ENCODE measurements at places on chromosomes 7 and 10.

DNA sequence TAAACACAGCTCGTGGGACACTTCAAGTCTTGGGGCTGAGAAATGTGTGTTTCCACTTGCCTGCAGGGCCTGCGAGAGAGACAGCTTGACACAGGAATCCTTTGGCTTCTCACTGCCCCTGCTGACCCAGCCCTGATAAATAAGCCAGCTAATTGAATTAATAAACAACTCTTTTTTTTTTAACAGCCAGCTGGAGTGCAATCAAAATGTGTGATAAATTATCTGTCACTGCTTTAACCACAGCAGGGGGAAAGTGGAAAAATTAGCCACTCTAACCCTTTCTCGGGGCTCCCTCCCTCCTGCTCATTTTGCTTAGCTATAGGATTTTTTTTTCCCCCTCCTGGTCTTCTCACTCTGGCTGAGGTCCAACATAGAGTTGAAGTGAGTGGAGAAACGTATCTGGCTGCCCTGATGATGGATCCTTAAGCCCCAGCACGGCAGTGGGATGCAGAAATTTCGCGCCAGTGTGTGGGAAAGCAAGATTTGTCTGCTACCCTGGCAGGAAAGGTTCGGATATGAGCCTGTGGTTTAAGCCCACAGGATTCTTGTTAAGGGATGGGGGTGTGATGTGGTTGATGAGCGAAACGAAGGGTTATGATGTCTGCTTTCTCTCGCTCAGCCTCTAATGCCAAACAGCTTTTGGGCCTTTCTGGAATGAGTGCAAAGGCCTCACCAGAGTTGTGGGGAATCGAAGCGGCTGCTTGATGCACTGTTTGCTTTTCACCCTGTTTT, 173.8 kb downstream of the TRIL start:
- DNase-seq, result no peak

DNA sequence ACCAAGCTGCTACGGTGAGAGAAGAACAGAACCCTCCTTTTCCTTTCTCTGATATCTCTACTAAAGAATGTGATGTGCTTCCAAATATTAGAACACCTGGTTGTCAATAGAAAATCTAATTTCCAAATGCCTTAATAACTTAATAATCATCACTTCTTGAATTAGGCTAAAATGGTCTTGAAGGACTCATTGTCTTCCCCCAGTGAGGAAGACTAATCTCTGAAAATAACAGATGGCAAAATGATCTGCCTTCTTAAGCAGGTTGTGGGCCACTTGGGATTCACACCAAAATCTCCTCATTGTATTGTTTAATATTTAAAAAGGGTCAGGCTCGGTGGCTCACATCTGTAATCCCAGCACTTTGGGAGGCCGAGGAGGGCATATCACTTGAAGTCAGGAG, 805.9 kb upstream of the AUTS2 start:
- no peak for DNase-seq

DNA sequence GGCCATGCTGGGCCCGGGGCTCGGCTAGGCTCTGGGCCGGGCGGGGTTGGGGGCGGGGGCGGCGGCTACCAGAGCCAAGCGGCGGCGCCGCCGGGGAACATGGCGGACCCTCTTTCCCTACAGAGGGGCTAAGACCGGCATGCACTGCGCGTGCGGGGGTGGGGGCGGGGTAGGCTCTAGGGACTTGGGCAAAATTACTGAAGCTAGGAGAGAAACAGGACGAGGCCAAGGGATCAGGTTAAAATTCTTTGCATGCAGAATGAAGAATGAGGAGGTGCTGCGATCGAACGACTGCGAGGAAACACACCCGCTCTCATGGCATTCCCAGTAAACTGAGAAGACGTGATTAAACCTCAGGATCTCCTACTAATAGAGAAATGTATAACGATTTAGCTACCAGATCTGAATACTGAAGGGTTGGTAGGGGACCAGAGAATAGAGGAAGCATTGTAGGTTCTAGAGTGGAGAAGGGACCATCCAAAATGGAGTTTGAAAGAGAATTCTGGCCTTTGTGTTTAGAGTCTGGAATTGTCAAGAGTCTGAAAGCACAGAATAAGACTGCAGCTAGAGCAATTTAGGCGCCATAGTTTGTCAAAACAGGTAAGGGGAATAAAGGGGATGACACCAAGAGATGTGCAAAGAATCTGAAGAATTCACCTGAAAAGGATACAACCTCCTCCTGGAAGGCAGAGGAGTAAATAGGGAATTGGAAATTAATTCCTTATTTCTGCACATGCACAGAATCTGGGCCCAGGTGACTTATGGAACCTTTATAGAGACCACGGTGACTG, at the start of gene PPP3CB:
PPP3CB (minus strand) TSS at position 141 of the 791 bp plus-strand sequence; CDS start at position 6, 135 bp downstream.
- DNase-seq, result peak; percentile 87

- DNase-seq, result no peak
These were observed 257.1 kb downstream of the KLF6 start for GRCh38 chr10:3527869-3528268.

DNA sequence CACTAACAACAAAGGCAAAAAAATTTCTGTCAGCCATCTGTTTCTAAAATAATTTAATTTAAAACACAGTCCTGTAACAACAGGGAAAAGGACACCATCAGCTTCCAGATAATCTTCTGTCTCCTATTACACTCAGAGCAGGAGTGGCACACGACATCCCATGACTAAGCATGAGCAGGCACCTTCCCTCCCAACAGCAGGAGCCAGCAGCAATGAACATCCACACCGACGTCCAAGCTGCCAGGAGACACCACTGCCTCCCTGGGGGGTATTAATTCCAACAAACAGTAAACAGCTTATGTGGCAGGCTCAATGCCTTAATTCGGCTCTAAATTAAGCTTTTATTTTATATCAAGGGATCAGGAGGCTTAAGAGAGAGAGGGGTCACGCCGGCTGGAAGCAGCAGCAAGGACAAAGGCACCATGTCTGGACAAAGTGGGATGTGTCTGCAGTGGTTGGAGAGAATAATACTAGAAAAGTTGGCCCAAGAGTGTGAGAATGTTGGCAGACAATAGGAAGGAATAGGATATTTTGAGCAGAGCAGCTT, 45.7 kb downstream of the KIAA1549 start:
- peak; percentile 79 for DNase-seq

DNA sequence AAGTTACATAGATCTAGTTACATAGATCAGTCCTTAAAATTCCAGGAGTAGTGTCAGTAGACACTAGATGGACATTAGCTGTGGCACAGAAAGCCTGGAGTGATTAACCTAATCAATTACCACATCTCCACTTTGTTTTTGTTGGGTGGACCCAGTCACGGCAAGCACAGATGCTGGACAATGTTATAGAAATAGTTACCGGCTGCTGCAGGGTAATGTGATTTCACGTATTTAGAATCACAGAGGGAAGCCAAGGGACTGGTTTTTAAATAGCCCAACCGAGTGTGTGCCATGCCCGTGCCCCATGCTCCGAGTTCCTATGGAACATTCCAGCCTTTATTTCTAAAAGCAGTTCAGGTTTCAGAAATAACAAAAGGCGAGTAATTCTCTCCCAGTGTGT, 2.8 kb downstream of the LGI1 start:
- no peak for DNase-seq

DNA sequence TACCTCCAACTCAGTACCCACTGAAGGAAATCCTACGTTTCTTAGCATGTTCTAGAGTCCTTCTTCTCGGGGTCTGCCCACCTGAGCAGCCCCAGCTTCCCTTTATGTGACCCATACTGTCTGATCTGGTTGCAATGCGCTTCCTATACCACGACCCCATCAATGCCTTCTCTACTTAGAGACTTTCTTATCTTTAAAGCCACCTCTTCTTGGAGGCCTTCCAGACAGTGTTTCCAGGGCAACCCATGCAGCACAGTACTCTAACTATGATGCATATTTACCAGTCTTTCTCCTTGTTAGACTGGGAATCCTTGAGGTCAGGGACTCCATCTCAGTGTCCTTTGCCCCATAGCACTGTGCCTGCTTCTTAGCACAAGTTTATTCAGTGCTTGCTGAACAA, 54.5 kb upstream of the SLF2 start:
- DNase-seq, result no peak

DNA sequence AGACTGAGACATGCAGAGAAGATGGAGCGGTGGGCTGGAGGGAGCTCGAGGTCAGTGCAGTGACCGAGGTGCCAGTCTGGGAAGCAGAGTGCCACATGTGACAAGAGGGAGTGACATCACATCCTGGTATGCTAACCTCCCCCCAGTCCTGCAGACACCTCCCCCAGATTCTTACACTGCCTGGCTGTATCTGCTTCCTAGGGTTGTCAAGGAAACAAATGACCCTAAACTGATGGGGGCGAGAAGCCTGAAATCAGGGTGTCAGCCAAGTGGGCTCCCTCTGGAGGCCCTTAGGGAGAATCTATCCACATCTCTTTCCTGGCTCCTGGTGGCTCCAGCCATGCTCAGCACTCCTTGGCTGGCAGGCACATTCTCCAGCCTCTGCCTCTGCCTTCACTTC, 316.1 kb upstream of the ZMIZ1 start:
- DNase-seq, result no peak

DNA sequence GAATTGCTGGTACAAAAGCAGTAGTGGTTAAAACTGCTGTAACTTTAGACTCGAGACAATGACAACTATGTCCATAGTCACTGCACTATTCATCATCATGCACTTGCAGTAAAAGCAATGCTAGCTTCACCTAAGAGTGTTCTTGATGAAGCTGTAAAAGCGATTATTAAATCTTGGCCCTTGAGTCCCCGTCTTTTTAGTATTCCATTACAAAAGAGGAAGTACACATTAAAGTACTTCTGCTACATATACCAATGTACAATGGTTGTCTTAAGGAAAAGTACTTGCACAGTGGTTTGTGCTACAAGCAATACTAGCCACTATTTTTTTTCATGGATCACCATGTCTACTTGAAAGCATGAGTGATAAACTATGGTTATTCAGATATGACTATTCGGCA, 78.3 kb downstream of the ATAD1 start:
- no peak for DNase-seq

DNA sequence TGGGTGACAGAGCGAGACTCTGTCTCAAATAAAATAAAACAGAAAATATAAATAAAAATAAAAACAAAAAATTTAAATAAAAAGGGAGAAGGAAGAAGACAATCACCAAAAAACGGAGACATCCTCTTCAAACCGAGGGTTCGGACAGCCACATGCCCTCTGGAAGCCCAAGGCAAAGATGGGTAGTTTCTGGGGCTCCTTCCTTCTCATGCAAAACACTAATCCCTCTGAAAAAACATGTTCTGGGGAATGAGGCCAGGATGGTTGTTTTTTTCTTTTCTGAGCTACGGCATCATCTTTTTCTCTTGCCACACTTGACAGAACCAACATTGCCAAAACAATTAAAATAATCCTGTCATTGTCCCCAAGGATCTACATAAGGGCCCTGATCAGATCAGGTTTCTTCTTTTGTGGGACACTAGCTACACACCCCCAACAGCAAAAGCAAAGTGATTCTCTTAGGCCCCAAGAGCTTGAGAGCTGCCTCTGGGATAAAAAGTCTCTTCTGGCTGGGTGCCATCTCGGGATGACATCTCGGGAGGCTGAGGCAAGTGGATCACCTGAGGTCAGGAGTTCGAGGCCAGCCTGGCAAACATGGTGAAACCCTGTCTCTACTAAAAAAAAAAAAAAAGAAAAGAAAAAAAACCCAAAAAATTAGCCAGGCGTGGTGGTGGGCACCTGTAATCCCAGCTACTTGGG, 14.2 kb upstream of the POR start:
- no peak for DNase-seq

- DNase-seq, result no peak
These were observed 142.8 kb downstream of the BTAF1 start for GRCh38 chr10:92066386-92066785.

DNA sequence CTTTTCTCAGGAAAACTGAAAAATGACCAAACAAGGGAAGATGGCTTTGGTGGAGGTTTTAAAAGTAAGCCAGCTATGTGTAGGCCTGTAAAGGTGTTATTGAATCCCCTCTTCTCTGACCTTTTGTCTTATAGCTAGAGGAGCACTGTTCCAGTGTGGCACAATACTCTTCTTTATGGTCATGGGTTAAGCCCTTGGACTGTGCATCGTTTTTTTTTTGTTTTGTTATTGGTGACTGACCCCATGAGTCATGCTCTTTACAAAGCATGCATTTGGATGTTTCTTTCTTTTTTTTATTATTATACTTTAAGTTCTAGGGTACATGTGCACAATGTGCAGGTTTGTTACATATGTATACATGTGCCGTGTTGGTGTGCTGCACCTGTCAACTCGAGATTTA, 19.6 kb upstream of the FAM25A start:
- no peak for DNase-seq

DNA sequence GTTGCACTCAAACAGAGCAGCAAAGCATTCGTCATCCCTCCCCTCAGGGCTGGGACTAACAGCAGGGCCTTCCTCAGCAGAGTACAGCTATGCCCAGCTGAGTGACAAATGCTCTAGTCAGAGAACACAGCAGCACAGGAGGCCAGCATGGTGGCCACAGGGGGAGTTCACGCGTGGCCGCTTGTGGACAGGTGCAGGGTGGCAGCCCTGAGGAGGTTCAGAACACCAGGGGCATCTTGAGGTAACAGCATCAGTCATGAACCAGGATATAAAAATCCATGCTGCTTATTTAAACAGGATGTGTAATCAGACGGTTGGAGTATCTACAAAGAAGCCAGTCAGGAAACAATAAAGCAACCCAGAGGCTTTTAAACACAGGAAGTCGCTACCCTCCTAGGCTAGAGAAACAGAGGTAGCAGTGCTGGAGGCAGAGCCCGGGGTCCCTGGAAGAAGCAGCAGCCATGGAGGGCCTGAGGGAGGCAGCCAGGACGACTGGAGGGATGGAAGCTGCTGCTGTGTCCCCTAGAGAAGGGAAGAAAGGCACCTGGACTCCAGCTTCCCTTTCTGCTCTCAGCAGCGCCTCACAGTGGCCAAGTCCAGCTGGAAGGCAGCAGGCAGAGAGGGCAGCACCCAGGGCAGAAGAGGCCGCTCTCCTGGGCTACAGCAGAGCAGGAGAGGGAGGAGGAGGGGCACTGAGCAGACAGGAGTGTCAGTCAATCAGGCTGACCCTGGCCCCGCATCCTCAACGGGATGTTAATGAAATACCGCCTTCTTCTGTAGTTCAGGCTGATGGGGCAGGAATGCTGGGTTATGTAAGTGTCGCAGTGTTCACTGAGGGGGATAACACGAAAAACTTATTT, 70.8 kb upstream of the UCN3 start:
- no peak for DNase-seq

DNA sequence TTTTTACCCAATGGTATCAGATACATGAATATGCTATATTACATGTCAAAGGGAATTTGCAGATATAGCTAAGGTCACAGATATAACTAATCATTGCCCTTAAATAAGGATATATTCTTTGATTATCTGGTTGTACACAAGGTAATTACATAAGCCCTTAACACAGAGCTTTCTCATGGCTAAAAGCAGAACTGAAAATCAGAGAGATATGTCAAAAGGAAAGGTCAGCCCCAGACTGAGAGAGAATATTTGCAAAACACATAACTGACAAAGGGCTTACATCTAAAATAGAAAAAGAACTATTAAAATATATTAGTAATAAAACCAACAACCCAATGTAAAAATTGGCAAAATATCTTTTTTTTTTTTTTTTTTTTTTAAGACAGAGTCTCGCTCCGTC, 1029.5 kb upstream of the LRRN3 start:
- no peak for DNase-seq

DNA sequence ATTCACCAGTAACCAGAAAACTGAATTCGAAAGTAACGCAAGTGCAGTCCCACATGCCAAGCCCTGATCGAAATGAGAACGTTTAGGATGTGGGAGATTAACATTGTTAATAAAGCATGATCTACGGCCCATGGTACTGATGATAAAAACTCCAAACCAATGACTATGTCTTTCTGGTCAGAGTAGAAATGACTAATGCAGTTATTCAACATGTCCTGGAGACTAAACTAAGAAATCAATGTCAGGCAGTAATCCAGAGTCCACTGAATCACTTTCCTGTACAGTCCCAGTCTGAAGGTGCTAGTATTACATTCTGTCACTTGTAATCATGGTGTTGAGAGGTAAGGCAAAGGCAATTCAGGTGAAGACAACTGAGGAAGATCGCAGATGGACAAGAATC, 14.4 kb downstream of the NPSR1 start:
- DNase-seq, result no peak

Data from HFF-Myc (cell line).